ENCODE measurements at places on chromosomes 5 and 9.

DNA sequence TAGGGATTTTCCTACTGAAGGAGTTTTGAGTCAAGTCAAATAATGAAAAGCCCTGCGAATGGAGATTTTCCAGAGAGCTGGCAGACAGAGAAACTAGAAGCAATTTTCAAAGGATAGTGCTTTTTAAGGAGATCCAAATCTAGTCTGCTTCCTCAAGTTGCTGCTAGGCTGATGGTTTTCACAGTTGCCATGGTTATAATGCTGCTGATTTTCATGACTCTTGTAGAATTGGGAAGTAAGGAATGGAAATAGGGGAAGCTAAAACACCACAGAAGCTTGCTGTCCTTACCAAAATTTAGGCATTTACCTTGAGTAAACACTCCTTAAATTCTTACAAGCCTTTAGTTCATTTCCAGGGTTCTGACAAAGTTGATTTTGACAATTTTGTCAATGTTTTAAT, 30.1 kb upstream of the HAPLN1 start:
- no peak for DNase-seq

GRCh38 chr5:67619235-67619634, 422.6 kb upstream of the CD180 start:
- no peak for DNase-seq

GRCh38 chr5:105453216-105453807, 1890.7 kb upstream of the NUDT12 start:
- DNase-seq = no peak

DNA sequence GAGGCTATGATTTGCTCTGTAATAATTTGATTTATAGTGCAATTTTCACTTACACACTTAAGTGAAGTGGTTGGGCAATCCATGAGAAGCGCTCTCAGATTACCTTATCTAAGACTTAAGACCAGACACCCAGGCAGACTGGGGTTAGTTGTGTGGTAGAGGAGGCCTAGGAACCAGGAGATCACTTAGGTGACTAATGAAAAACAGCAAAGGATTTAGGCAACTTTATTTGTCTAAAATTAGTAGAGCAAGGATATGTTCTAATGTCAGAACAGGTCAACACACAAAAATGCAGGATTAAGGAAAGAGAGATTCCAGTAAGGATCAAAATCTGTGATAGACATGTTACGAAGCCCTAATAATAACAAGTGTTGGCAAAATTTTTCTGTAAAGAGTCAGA, 913.8 kb downstream of the TLE1 start:
- DNase-seq = no peak

GRCh38 chr5:121993191-121993590, 31.4 kb downstream of the SRFBP1 start:
- DNase-seq = no peak

GRCh38 chr9:89154651-89155336, 23.8 kb downstream of the SHC3 start:
- DNase-seq = peak; percentile 72

- peak; percentile 8 for DNase-seq
Measured at GRCh38 chr5:83608122-83608521, 112.5 kb downstream of the HAPLN1 start.

GRCh38 chr5:421287-421880, 21.6 kb upstream of the EXOC3 start:
- DNase-seq = no peak

DNA sequence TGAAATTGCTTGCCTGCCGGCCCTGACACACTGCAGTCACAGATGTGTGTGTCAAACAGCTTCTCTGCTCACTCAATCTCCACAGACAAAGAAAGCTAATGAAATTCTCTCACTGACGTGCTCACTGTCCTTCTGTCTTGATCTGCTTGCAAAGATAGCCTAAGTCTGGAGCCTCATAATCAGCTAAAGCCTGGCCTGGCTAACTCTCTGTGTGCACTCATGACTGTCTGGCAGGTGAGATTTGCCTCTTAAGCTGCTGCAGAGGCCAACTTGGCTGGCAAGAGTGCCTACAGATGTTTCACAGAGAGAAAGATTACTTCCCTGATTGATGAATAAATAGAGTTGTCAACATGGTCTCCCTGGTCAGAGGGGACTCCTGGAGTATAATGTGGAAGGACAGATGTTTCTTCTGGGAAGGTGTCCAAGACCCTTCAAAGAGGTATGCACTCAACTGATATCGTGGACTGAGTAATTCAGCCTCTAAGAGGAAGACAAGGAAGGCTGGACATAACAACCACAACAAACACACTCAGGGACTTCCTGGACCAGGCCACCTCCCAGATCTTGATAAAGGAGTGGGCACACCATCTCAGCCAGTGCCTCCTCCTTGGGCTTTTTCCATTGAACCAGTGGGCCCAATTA, 362.0 kb downstream of the SPOCK1 start:
- DNase-seq = no peak

- DNase-seq = no peak
Measured at GRCh38 chr5:168746893-168747640, 167.9 kb upstream of the PANK3 start.

GRCh38 chr5:92518318-92518904, 1062.6 kb downstream of the NR2F1-AS1 start:
- peak; percentile 7 for DNase-seq

DNA sequence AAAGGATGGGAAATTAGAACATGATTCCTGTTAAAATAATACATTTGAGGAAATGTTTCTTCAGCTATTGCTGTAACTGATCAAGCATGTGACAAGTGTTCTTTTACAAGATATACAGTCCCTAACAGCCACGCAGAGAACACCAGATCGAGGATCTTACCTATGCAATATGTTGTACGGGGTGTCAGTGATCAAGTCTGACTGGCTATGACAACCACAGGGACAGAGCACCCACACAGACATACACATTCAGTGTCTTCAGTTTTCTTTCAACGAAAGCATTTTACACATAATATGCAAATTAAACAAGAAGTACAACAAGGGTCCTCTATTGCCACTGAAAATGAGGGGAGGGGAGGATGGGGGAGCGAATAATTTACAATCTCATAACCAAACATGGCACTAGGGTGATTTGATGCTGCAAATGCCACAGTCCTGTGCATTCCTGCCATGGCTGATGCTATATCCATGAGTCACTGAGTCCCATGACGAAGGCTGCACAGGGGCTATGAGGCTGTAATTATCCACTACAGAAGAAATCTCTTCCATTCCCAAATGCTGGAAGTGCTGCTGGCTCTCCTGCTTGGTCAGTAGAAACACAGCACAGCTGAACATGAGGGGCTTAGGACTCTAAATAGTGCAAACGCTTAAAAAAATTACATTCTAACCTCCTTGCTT, 118.2 kb downstream of the KLHL3 start:
- DNase-seq = peak; percentile 64

DNA sequence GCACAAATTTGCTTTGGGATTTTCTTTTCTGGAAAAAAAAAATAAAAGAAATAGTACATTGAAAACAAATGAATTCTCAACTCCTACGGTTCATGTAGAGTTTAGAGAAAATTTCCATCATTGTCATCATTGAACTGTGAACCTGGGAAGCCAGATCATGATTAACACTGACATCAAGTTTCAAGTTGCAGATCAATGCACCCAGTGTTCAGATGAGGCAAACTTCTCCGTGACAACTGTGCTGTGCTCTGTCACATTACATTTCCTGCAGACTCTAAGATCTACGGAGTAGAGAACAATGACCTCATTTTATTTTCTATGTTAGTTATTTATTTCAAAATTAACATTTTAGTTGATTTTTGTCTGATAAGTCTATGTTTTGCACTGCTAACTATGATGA, 99.7 kb downstream of the MAP1B start:
- DNase-seq = peak; percentile 3

DNA sequence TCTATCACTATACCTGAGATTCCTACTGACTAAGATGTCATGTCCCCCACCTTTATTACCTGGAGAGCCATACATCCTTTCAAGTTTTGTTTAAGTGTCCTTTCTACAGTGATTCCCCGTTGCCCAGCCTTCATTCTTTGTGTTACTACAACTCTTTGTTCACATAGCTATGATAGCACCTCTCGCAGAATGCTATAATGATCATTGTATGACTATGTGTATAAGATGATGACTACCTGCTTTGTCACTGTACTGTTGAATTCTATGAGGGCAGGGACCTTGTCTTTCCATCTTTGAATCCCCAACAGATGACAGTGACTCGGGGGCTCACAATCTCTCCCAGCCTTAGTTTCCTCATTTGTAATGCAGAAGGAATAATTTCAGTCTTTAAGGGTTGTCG, 361.2 kb downstream of the NPR3 start:
- no peak for DNase-seq

- DNase-seq = no peak
Measured at GRCh38 chr5:39108987-39109386, 34.8 kb upstream of the RICTOR start.

GRCh38 chr9:21688108-21689102, 114.0 kb upstream of the MTAP start:
- no peak for DNase-seq

DNA sequence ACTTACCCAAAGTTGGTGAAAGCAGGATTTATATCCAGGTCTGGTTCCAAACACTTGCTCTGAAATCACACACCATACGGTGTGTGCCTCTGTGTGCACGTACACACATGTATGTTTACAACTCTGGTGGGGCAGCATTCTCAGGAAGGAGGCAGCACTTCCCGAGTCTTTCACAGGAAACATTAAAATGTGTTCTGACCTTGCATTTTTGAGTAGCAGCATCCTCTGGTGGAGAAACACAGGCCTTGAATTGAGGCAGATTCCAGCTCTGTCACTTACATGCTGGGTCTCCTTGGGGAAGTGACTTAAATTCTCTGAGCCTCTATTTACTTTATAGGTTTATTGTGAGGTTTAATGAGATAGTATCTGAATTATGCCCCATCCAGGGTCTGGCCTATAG, 126.4 kb downstream of the RGS3 start:
- peak; percentile 61 for DNase-seq

DNA sequence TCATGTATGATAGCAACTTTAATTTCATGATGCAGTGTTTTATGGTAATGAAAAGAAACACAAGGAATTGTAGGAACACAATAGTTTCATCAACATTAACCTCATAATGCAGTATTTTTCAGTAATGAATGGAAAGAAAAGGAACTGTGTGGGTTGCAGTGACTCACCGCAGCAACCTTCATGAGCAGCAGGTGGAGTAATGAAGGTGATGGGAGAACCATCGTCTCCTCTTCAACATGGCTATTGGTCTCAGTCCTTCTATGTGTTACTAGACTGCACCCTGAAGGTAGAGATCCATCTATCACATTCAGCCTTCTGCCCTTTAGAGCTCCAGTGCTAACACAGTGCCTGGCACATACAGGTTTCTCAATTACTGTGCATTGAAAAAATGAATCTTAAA, 58.0 kb downstream of the TMEM215 start:
- DNase-seq = no peak
